ENCODE measurements at places on chromosomes 6 and 20.

GRCh38 chr6:45816674-45817297 lies 198.9 kb downstream of the CLIC5 start:
- no peak for DNase-seq

GRCh38 chr20:63745961-63746731 lies 6.6 kb downstream of the SLC2A4RG start:
- no peak for DNase-seq

- DNase-seq = no peak
Measured at GRCh38 chr6:112100561-112100960, 13.2 kb downstream of the FAM229B start.

GRCh38 chr20:13322621-13323020 lies 101.5 kb downstream of the ISM1 start:
- DNase-seq = no peak

GRCh38 chr6:86529635-86530034 lies 407.7 kb upstream of the HTR1E start:
- DNase-seq = no peak

- DNase-seq = no peak
Measured at GRCh38 chr6:1382883-1383728, 6.3 kb upstream of the FOXF2 start.

GRCh38 chr20:38979842-38980241 lies 17.7 kb downstream of the DHX35 start:
- DNase-seq = no peak

DNA sequence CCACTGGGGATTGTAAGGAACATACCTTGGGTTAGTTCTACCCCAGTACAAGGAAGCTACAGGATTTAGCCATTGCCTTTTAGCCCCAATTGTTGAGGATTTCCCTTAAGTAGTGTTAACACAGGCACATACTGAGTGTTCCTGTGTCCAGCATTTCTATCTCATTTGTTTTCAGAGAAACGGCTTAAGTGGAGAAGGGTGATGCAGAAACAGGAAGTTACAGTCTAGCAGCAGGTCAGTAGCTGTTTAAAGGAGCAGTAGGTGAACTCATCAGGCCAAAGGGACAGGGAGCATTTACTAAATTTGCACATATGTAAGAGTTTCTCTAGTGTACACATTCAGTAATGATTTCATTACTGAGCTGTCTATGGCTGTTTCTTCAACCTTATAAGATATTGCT lies 644.2 kb upstream of the GJE1 start:
- DNase-seq = no peak

GRCh38 chr6:112909781-112910180 lies 562.7 kb downstream of the RFPL4B start:
- DNase-seq = no peak

- DNase-seq = no peak
Measured at GRCh38 chr20:33351696-33352095, 49.6 kb downstream of the CDK5RAP1 start.

DNA sequence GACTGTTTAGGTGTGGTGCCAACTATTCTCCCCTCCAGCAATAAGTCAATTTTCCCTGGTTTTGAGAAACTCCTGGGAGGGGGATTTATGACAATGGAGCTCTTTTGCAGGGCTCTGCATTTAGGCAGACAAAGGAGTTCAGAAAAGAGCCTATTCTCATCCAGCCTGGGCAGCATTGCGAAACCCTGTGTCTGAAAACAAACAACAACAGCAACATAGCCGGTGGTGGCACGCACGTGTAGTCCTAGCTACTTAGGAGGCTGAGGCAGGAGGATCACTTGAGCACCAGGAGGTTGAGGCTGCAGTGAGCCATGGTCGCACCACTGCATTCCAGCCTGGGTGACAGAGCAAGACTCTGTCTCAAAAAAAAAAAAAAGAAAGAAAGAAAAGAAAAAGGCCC lies 6.4 kb downstream of the CLPS start:
- no peak for DNase-seq

GRCh38 chr6:139800837-139801236 lies 426.4 kb upstream of the CITED2 start:
- DNase-seq = no peak
